ENCODE measurements at places on chromosomes 2 and 18.

DNA sequence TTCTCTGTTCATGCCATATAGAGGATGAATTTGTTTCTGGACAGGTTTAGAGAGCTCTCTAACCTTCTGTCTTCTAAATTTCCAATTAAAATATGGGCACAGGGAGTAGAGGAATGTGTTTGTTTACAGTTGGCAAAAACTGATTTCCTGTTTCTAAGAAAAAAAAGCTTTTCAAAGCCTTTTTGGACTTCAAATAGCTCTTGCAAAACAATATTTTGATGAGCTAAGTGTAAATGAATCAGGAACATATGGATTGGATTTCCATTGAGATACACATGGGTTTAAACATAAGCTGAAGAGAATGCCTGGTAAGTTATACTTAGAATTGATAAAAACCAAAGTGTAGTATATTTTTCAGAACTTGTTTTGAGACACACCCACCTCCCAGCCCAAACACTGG lies 677.5 kb downstream of the NYAP2 start:
- no peak for DNase-seq

DNA sequence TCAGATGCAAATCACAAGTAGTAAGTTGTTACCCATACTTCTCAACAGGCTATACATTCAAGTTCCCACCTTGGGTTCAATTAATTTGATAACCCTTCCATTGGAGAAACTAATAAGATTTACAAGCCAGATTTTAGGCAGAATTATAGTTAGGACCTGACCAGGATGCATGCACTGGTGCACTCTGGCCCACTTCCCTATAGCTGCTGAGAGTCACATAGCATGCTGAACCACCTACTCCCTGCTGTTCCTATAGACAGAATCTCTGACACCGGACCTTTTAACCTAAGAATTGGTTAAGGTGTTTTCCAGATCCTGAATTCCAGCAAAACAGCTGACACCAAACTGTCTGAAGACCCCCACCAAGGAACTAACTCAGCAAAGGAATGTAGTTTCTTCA lies 26.2 kb downstream of the FAM210A start:
- DNase-seq = no peak

DNA sequence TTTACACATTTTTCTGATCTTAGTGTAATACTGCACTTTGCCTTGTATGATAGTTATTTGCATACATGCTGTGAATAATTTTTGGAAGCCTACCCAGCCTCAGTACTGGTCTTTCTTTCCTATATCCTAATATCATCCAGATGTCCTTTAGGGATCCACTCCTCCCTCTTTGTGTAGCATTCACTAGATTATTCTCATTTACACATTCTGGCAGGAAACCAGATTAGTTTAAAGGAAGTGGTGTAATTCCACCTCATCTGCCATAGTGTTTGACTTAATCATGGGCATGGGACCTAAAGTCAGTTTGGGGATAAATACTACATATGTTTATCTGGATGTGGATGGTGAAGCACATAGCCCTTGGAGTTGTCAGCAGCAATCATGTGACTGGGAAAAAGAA lies 444.9 kb upstream of the MAP2 start:
- DNase-seq = no peak

GRCh38 chr18:46400449-46400848 lies 256.6 kb downstream of the LOXHD1 start:
- DNase-seq = no peak

DNA sequence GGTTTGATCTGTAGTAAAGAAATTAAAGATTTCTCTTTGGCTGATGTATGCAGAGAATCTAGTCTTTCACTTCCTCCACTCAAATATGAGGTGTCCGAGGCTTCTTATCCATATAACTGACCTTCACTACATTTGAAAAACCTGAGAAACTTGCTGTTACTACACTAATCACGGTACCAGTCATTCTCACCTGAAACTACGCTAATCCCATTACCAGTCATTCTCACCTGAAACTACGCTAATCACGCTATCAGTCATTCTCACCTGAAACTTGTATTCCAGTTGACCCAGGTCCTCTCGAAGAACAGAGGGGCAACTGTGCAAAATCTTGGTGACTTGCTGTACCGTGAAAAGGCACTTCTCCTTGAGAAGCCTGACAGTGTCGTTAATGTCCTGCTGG lies 5.1 kb downstream of the MTERF4 start:
- no peak for DNase-seq

GRCh38 chr2:160042054-160042453 lies 20.4 kb downstream of the PLA2R1 start:
- DNase-seq = no peak

GRCh38 chr18:693466-694187 lies 18.8 kb downstream of the ENOSF1 start:
- no peak for DNase-seq

DNA sequence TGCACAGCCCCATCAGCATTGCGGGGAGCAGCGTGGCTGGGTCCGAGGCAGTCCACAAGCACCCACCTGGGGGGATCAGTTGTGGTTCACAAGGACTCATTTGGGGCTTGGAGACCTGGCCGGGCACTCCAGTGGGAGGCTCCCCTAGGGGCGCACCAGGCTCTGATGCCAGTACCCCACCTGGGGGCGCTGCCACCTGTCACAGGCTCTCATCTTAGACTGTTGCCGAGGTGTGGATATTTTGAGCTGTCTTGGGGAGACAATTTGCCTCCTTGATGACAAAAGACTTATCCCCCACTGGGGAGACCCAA lies 3.0 kb downstream of the ADRA2B start:
- DNase-seq = no peak

- DNase-seq = no peak
Measured at GRCh38 chr2:10174173-10174572, 51.6 kb downstream of the RRM2 start.

GRCh38 chr2:48343571-48344440 lies 186.1 kb upstream of the STON1 start:
- DNase-seq = no peak

GRCh38 chr2:104577143-104577542 lies 276.8 kb upstream of the POU3F3 start:
- DNase-seq = no peak

- no peak for DNase-seq
Measured at GRCh38 chr2:157498483-157498882, 54.6 kb upstream of the CYTIP start.

GRCh38 chr2:163453920-163454319 lies 281.9 kb downstream of the FIGN start:
- no peak for DNase-seq

GRCh38 chr18:21777814-21778213 lies 37.2 kb downstream of the MIB1 start:
- DNase-seq = no peak

DNA sequence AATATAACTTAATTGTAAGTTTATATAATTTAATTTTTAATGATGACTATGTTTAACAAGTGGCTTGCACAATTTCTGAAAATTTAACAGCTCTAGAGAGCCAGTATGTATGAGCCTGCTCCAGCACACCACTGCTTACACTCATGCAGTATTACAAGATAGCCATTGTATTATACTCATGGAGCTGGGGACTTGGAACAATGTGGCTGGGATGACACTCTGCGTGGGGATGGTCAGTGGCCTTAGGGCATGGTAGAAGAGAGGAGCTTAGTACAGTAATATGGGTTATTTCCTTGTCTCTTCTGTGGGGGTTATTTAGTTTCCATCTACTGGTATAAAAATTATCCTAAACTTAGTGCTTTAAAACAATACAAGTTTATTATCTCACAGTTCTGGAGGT lies 105.1 kb upstream of the STON1 start:
- no peak for DNase-seq

GRCh38 chr2:211133766-211134165 lies 577.4 kb downstream of the CPS1 start:
- DNase-seq = no peak

- no peak for DNase-seq
Measured at GRCh38 chr2:173401716-173402326, 47.1 kb downstream of the CDCA7 start.

DNA sequence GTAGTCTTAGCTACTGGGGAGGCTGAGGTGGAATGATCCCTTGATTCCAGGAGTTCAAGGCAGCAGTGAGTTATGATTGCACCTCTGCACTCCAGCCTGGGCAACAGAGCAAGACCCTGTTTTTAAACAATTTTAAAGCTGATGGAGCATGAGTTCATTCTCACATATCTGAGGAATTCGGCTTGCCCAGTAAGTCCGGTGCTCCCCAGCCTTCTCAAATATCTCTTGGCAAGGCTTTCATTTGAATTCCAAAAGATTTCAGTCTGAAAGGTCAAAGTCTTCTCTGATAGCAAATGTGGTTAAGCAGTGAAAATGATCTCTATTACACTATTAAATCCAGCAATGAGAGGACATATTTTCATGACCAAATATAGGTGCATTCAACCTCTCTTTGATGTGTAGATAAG lies 27.9 kb downstream of the PIEZO2 start:
- DNase-seq = no peak

DNA sequence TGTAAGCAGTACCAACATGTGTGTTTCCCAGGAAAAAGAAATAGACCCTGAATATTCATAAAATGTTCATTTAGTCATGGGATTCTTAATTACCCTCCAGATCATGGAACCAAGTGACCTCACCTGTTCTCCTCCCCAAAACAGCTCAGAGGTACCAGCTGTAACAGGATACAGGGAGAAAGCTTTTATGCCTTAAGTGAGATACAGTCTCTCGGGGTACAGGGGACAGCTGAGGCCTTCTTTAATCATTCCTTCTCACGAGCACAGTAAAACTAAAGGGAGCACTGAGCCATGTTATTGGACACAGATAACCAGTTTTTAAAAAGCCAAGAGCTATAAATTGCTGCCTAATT lies 16.6 kb downstream of the EPHA4 start:
- no peak for DNase-seq

All from left forelimb (tissue), 1 donor.